ENCODE measurements at places on chromosomes 3 and 15.

GRCh38 chr3:56428667-56429066 lies 39.6 kb downstream of the ERC2 start:
- no peak for DNase-seq

DNA sequence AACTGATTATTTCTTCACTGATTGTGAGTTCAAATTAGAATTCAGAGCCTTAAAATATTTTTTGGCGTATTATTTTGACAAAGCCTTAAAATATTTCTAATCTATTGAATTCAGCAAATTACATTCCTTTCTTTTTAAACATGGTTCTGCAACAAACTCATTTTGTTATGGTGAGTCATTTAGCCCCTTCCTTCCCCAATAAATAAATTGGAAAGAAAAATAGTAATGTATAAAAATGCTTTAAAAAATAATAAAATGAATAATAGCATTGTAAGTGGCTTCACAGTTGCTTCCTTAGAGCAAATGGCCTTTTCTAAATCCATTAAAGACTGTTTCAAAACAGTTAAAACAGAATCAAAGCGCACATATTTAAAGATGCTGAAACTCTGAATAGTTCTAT lies 12.1 kb downstream of the CSNK1G1 start:
- no peak for DNase-seq

- no peak for DNase-seq
Measured at GRCh38 chr3:148226246-148226645, 471.5 kb upstream of the AGTR1 start.

GRCh38 chr3:71392251-71392650 lies 191.3 kb downstream of the FOXP1 start:
- DNase-seq: peak; percentile 62

GRCh38 chr15:89805241-89806209 lies 9.1 kb downstream of the ANPEP start:
- no peak for DNase-seq

GRCh38 chr15:94250801-94251200 lies 19.4 kb downstream of the MCTP2 start:
- no peak for DNase-seq

GRCh38 chr15:31977812-31978661 lies 52.3 kb upstream of the CHRNA7 start:
- DNase-seq: peak; percentile 56

DNA sequence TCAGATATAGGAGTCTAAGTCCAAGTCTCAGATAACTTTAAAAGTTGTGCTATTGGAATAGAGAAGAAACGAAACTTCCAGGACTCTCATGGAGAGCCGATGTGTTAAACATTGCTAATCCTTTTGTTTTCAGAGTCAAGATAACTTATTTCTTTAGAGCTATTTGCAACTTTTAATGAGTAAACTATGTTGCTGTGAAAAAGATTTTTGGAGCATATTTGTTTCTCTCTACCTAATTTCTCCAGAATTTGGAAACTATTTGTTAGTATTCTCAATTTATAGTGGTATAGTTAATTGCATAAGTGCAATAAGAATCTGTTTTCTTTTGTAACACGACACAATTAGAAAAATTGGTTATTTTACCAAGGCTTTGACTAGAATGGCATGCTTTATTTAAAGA lies 588.9 kb downstream of the NTRK3 start:
- DNase-seq: no peak

DNA sequence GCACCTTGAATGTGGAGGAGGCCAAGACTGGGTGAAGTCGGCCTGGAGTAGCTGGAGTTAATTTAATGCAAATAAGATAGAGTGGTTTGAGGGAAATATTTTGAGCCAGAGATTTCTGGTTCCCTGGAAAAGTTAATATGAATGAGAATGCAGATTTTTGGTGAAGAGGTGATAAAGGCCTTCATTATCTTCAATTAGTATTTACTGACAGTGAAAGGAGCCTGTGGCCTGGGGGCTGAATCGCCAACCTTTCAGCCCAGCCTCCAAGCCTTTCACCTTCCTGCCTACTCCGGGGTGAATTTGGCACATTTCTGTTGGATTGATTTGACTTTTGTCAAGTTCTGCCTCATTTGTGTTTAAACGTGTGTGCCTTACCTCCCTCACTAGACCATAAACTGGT lies 147.8 kb downstream of the SOX2 start:
- DNase-seq: no peak

- DNase-seq: no peak
Measured at GRCh38 chr3:132662212-132662611, 2.1 kb downstream of the UBA5 start.

- DNase-seq: no peak
Measured at GRCh38 chr3:183259087-183259486, 6.0 kb downstream of the B3GNT5 start.

DNA sequence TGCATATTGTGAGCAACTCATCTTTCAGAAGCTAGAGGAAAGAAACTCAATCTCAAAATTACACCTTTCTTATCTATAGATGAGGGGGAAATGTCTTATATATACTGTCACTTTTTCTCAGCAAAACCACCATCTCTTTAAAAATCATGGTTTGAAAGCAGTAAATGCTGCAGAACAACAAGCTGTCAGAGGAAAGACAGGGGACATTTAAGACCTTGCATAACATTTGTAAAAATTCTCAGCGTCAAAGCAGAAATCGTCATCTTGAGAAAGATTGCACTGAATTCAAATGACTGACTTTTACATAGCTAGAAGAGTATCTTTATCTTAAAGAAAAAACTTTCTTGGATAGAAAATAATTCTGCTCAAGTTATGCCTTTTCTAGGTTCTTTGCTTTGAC lies 122.2 kb upstream of the CADPS start:
- DNase-seq: no peak

DNA sequence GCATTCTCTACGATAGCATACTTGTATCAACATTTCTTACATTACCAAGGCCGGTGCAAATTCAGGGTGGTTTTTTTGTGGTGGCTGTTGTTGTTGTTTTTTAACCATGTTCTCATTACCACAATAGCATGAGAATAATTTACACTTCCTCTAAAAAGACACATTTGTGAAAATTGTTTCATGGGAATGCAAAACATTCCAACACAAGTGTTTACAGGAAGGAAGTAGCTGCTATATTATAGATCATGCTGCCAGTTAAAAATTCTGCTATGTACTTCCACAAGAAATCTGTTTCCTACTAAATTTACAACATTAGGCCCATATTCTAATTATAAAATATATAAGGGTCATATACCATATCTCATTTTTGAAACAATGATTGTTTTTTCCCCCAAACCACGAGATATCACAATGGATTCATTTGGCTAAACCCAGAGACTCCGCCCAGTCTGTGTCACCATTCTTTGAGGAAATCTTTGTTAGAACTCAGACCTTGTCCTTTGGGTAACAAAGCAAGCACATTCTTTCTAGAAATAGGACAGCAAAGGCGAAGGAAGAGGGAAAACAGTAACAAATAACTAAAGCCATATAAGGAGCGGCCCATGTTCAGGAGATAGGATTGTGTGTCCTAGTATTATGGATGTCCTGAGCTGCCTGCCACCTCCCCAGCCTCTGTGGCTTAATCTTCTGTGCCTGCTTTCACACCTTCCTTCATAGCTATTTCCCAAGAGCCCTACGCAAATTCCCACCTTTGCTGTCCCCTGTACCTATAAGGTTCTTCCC lies 60.1 kb downstream of the UACA start:
- DNase-seq: no peak

- DNase-seq: peak; percentile 76
Measured at GRCh38 chr3:142586803-142587406, 8.4 kb upstream of the ATR start.

- DNase-seq: no peak
Measured at GRCh38 chr3:191355406-191355805, 25.1 kb upstream of the UTS2B start.

DNA sequence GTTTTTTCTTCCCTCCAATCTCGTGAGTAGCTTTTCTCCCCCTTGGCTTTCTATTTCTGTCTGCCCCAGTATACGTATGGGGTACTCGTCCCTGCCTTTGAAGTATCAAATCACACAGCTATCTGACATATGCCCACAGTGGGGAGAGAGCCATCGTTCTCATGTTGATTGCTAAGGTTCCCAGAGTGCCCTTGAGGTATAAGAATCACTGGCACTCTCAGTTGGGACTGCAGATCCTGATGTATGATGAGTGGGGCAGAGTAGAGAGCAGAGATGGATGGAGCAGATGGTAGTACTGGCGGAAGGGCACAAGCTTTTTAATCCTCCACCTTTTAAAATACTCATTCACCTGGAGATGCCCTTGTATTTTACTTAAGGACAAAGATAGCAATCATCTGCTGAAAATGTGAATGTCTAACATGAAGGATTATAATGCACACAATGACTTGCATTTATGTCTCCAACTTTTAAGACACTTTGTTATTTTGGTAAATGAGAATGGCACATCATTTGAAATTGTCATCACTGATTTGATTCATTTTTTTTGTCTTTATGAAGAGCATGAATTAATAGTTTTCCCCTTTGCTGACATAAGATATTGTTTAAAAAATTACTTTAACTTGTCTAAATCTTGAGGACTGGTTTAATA lies 239.6 kb downstream of the NR1D2 start:
- no peak for DNase-seq

DNA sequence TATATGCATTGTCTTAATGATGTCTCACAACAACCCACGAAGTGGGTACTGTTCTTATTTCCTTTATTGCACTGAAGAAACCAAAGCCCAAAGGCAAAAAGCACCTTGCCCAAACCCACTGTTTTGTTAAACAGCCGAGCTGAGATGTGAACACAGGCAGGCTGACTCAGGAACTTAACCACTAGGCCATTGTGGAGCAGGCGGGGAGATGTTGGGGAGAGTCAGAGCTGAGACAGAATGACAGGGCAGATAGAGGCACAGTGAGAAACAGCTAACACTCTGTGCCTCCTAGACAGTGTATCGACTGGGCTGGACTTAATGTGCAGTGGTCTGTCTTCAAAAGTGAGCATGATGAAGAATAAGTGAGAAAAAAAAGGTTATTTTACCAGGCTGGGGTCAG lies 56.5 kb downstream of the RPLP1 start:
- no peak for DNase-seq

GRCh38 chr15:48603922-48604321 lies 41.6 kb downstream of the FBN1 start:
- no peak for DNase-seq

GRCh38 chr3:196186651-196187573 lies 24.3 kb downstream of the ZDHHC19 start:
- DNase-seq: no peak

- peak; percentile 89 for DNase-seq
Measured at GRCh38 chr3:72009851-72010443, 225.0 kb upstream of the PROK2 start.

- no peak for DNase-seq
Measured at GRCh38 chr3:27166888-27167287, 202.3 kb downstream of the NEK10 start.

DNA sequence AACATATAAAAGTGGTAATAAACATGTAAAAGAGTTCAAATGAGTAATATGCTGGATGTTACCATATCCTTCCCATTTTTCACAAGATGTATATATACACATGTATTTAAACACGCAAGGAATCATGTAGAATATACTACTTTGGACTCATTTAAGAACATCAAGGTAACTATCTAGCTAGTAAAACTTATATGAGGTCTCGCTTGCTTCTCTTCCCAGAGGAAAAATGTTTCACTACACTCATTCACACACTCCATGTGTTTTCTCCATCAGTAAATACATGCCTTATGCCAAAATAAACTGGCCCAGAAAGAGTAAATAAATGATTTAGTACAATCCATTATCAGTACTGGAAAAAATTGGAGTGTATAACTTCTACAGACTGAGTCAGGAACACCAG lies 229.2 kb upstream of the MME start:
- DNase-seq: no peak

Data from inflammatory macrophage treated with lipopolysaccharide for 1 hour (primary cell).